ENCODE measurements at places on chromosomes 2 and 18.

GRCh38 chr2:239763433-239764097 lies 261.6 kb downstream of the NDUFA10 start:
- DNase-seq = peak; percentile 43

- no peak for DNase-seq
Measured at GRCh38 chr2:72512376-72512775, 313.5 kb downstream of the EXOC6B start.

DNA sequence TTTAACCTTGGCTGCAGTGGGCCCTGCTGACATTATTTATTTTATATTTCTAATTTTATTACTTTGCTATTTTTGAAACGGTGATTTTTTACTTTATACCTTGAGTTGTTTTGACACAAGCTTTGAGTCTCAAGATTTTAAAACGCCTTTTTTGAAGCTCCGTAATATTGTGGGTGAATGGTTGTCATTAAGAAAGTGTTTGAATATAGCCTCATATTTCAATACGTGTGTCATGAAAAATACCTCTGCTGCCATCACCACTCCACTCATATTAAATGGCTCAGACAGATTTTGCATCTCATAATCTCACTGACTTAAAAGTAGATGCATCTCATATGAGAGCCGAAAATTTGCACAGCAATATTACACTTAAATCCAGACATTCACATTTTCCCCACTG lies 106.6 kb downstream of the CTNNA2 start:
- no peak for DNase-seq

- no peak for DNase-seq
Measured at GRCh38 chr2:12612671-12613070, 104.1 kb upstream of the TRIB2 start.

DNA sequence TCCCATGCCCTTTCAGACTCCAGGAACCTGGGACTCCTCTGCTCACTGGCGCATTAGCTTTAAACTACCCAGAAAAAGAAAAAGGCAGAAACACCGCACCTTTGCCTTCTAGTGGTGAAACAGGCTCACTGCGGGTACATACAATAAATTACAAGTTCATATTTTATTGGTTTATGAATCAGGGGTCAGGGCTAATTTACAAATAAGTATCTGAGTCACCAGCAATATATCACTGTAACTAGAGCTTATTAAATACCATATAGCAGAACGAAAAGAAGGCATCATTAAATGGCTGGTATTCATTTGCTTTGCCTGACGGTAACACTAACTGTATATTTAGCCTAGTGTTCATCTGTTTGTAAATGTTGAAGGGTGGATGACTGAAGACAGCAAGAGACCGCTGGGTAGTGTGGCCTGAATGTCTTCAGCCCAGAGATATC lies 26.9 kb upstream of the DTNB start:
- DNase-seq = no peak

GRCh38 chr2:55163941-55164390 lies 68.1 kb downstream of the CLHC1 start:
- no peak for DNase-seq

DNA sequence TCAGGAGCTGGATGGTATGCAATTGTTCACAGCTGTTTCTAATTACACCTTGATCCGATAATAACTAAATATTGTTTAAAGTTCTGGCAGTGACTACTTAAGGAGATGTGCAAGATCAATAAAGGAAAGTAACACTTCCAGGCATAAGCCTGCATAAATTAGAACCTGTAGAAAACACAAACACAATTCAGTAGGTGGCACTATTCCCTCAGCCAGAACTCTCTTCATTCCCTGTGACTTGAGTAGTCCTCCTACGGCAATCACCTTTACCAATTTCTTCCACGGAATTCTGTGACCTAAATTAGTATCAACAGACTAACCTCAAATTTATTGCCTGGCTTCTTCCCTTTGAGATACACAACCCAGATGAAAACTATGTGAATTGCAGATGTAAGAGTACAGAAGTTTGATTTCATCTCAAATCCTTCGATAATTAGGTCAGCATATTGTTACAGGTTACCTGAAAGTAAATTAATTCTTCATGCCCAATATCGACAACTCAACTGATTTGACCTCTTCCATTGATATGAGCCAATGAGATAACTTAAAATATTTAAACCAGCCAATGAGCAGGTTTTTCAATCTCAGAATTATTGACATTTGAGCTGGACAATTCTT lies 137.8 kb downstream of the PID1 start:
- no peak for DNase-seq

DNA sequence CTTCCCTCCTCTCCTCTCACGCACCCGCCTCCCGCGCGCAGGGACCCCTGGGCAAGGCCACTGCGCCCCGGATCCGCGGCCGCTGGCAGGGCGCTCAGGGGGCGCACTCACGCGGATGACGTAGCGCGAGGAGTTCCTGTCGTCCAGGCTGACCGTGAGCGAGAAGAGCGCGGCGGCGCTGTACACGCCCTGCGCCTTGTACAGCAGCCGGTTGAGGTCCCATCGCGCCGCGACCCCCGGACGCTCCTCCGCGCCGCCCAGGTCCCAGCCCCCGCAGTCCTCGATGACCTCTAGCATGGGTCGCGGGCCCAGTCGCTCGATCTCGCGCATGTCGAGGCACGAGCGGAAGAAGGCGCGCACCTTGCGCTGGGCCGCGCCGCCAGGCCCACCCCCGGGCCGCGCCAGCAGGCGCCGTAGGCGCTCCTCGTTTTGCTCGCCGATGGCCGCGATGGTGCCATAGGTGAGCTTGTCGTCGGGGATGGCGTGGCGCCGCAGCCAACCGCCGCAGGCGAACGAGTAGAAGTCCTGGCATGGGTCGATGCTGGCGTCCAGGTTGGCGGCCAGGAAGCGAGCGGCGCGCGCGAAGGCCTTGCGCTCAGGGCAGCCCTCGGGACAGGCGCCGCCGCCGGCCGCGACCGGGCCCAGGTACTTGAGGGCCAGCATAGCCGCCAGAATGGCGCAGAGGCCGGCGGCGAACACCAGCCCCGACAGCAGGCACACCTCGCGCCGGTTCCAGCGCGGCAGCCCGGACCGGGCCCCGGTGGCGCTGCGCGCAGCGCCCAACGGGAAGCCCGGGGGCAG lies 1.7 kb downstream of the ECEL1 start:
- DNase-seq = no peak
